ENCODE measurements at places on chromosomes 2 and 18.

- DNase-seq, result no peak
Observed at GRCh38 chr18:23166891-23167541, 31.7 kb downstream of the CABLES1 start.

- DNase-seq, result no peak
Observed at GRCh38 chr2:156087875-156088274, 244.6 kb downstream of the NR4A2 start.

- DNase-seq, result peak; percentile 88
Observed at GRCh38 chr2:46296840-46297545, at the start of gene EPAS1. Gene EPAS1 (plus strand): TSS chr2:46297407. CDS start chr2:46297912, 505 bp downstream.

DNA sequence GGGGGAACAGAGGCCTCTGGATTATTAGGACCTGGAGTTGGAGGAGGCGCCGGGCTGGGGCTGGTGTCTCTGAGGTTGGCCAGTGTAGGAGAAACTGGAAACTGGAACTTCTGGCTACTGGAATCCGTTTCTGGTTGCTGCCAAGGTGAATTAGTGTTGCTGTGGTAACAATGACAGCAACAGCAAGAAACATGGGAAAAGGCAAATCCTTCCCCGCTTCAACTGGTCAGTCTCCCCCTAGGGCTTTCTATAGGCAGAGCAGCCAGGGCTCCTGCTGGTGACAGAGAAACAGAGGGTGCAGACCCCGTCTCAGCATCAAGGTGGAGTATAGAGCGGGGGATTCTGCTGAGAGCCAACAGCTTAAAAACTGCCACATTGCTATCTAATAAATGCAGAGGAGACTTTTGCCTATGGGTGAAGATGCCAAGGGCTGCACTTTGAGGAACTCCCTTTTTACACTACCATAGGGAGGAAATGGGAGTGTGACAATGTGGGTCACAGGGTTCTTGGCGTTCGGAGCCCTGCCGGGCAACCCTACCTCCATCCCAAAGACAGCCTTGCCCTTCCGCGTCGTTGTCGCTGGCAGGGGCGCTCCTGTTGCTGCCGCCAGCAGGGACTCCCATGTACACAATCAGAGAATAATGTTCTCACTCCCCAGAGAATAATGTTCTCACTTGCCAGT is 81.4 kb upstream of the CABLES1 start:
- DNase-seq, result no peak

GRCh38 chr2:98547092-98547790 is 61.1 kb downstream of the COA5 start:
- DNase-seq, result no peak

- DNase-seq, result no peak
Observed at GRCh38 chr2:71831193-71831577, 316.5 kb downstream of the CYP26B1 start.

DNA sequence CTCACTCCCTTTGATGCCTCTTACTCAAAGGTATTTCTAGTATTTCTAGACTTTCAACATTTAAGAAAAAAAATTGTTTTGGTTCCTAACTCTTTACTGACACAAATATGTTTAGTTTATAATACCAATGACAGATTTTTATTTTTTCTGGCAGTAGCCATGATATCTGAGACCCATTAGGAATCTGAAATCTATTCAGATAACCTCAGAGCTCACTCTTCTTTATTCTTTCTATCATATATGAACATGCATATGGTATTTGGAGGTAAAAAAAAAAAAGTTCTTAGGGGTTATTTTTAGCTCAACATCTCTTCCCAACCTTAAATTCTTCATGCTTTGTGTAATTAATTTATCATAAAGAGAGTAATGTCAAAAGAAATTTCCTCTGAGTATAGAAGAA is 465.5 kb downstream of the CDH2 start:
- no peak for DNase-seq

- no peak for DNase-seq
Observed at GRCh38 chr2:36450466-36451196, 95.1 kb downstream of the CRIM1 start.

GRCh38 chr2:241110089-241110606 is 8.1 kb upstream of the MTERF4 start:
- no peak for DNase-seq

GRCh38 chr18:74289137-74289536 is 2.6 kb downstream of the CYB5A start:
- DNase-seq, result no peak

GRCh38 chr2:168015274-168015953 is 232.0 kb downstream of the STK39 start:
- DNase-seq, result no peak

GRCh38 chr2:207226671-207227061 is 60.9 kb upstream of the KLF7 start:
- no peak for DNase-seq

All from CD4-positive, alpha-beta T cell treated with Interleukin-1 beta for 1 hour (primary cell).